ENCODE measurements at places on chromosomes 1 and 21.

- no peak for DNase-seq
These were observed 283.0 kb downstream of the PAPPA2 start for GRCh38 chr1:176745945-176746344.

DNA sequence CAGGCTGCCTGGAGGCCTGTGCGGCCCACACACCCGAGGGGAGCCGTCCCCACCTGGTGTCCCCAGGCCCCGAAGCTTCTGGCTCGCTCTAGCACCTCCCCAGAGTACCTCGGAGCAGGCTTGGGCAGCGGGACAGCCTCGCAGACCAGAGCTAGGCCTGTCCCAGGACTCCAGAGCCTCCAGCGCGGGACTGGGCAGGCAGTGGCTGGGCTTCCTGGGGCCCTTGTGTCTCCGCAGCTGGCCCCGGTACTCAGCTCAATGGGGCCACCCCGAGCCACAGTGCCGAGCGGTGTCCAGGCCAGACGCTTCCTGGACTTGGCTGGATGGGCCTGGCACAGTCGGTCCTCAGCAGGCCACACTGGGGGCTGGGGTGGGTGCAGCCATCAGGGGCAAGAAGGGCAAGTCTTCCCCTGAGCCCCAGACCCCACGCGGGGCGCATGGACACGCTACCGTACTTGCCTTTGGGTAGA lies 4.9 kb downstream of the SCNN1D start:
- no peak for DNase-seq

- DNase-seq: no peak
These were observed 24.4 kb downstream of the TBX15 start for GRCh38 chr1:118963456-118964430.

GRCh38 chr1:96545935-96546656 lies 175.5 kb upstream of the PTBP2 start:
- no peak for DNase-seq

GRCh38 chr1:9093581-9093980 lies 24.1 kb upstream of the SLC2A5 start:
- no peak for DNase-seq

GRCh38 chr1:88291611-88292354 lies 392.3 kb upstream of the PKN2 start:
- DNase-seq: no peak

DNA sequence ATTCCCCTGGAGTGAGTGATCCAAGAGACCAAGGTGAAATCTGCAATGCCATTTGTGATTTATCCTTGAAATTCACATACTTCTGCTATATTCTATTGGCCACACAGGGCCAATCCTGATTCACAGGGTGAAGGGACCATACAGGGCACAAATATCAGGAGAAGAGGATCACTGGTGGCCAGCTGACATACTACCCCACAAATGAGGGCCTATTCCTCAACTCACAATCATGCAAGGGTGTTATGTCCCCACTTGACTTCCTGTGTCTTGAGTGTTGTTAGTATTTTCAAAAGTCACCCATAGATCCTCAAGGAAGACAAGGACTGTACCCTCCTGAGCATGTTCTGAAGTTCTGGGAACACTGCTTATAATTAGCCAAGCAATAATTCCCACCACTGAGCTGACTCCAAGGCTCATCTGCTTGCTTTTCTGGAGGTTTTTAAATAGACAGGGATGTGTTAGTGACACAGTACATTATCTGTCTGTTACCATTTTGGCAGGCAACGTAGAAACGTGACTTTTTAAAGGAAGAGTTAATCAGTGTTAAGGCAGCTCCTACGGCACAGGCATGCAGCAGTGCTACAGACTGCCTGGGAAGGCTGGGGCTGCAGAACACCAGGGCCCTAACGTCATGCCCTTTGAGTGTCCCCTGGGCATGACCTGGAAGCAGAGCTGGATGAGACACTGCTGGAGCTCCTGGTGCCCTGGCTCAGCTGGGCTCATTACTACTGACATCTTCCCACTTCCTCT lies 137.4 kb downstream of the FAM78B start:
- DNase-seq: no peak

DNA sequence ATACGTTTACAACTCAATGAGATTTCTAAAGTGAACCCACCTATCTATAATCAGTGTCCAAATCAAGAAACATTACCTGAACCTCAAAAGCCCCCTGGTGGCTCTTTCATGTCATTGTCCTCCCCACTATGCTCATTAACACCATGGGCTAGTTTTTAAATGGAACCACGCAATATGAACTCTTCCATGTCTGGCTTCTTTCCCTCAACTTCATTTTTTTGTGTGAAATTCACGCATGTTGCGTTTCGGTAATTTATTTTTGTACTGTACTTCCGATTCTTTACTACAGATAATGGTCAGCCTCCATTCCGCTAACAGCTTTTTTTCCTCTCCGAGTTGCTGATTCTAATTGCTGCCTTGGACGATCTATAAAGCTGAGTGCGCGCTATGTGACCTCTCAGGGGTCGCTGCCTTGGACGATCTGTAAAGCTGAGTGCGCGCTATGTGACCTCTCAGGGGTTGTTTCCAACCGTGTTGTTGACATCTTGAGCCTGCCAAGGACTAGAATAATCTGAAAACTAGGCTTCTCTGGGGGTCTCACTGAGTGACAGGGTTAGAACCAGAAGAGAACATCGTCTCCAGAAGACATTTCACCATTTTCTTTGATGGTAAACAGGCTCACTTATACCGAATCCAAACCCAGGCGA lies 1.1 kb upstream of the CACYBP start:
- DNase-seq: peak; percentile 55

DNA sequence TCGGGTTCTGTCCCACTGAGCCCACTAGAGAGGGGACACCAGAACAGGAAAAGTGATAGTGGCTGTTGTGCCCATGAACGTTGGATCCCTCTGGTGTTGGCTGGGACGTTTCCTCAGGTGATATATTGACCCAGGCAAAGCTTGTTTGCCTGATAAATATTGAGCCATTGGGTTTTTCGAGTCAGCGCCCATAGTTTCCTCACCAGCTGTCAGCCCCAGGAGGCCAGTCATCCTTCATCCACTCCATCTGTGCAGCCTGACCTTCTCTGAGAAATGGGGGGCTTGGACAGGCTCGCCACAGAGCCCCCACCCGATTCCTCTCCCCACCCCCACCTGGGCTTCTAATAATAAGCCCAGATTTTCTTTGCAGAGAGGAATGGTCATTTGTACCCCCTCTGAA lies 13.3 kb downstream of the DISP3 start:
- DNase-seq: no peak

- DNase-seq: peak; percentile 71
These were observed 2.2 kb downstream of the CACNA1E start for GRCh38 chr1:181485287-181486097.

DNA sequence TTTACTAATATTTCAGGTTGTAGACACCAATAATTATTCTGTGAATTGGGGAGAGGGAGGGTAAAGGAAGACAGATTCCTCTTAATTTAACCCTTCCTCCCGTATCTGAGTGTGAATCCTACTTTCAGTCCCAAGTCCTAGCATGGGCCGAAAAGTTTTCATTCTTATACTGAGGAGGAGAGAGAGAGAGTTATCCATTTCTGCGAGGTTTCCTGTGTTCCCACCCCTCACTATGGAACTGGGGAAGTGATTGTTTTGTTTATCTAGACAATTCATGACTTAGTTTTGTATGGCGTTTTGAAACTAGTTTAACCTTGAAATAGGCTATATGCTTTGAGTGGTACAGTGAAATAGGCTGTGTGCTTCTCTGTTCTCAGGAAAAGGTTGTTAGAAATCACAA lies 134.0 kb upstream of the DPYD start:
- DNase-seq: no peak

DNA sequence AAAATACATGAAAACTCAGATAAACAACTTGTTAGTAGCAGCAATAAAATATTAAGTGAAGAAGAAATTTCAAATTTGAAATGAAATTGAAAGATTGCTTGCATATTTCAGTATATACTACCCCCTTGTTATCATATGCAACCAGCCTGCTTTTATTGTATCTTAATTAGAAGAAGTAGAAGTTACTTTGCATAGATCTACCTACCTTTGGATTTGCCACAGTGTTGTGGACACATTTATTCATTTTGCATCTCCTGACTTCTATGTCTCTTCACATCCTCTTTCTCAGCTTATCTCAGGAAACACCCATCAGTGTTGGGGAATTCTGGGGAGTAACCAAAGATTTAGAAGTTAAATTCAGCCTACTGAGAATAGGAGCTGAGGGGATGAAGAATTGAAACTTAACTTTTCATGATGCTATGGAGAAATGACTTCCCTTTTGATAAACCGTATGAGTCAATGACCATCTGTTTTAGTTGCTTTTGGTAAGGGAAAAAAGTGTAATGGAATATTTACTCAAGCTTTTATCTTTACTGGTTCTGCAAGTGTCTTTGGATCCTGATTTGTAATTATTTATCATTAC lies 96.9 kb downstream of the RGL1 start:
- no peak for DNase-seq

- DNase-seq: no peak
These were observed 51.3 kb downstream of the ZNHIT6 start for GRCh38 chr1:85656948-85657347.

DNA sequence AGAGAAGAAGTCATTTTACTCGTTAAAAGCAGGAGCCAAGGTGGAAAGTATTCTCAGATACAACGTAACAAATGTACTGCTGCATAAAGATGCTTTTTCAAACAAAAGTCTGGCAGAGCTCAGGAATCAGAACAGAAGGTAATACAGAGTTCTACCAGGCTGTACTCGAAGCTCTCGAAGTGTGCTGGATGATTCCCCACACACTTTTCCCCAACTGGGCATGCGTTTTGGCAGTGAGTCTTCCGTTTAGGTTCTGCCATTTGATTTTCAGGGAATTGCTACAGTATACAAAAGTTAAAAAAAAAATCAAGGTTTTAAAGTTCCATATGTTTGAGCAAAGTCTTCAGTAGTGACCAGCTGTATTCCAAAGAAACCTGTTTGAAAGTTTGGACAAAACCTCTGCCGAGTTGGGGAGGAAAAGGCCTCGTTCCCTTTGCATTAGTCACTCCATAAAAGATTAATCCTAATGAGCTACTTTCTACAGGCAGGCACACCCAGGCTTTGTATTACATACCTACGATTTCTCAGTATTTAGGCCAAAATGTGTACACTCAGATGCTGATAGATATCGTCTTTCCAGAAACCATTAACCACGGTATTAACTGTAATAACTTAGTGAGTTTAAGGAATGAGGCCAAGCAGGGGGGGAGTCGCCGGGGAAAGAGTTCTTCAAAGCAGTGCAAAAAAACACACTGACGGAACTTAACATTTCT lies 477.1 kb downstream of the LMO4 start:
- DNase-seq: no peak

DNA sequence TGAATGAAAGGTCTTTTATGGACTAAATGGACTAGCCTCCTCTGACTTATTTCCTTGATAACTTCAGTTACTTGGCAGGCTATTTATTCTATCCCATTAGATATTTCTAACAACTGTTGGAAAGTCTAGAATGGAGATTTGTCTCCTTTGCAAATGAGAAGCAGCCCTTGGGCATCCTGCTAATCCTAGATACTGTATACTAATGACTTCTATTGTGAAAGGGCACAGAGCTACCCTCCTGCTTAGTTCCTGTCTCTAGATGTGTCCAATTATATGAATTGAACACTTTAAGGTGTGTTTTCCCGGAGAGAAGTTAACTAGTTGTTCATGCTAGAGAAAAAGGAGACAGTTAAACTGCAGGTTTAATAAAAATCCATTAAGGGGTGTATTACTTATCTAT lies 10.2 kb upstream of the NCMAP start:
- no peak for DNase-seq

DNA sequence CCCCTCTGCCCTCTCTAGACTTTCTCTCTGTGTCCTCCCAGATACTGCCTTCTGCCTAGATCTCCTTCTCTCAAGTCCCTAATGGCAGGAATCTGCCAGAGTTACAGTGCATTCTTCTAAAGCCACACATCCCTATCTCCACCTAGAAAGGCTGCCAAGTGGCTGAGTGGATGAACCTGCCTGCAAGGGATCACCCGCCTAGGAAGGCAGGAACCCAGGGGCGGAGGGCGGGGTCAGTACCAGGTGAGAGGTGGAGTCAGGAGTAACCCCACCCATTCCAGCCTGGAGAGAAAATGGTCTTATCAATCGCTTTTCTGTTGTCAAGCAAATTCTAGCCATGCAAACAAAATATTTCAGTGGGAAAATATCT lies 60.8 kb downstream of the BCAR3 start:
- no peak for DNase-seq

- DNase-seq: peak; percentile 96
These were observed 3.7 kb downstream of the CD52 start for GRCh38 chr1:26321315-26322041.

DNA sequence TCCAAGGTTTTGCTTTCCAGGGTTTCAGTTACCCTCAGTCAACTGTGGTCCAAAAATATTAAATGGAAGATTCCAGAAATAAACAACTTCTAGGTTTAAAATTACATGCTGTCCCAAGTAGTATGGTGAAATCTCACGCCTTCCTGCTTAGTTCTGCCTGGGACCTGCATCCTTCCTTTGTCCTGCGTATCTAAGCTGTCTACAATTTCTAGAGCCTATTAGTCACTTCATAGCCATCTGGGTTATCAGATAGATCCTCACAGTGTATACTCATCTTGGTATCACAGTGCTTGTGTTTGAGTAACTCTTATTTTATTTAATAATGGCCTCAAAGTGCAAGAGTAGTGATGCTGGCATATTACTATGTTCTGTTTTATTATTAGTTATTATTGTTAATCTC lies 157.7 kb downstream of the ROR1 start:
- no peak for DNase-seq

GRCh38 chr1:10637400-10637799 lies 159.0 kb downstream of the CASZ1 start:
- DNase-seq: no peak

DNA sequence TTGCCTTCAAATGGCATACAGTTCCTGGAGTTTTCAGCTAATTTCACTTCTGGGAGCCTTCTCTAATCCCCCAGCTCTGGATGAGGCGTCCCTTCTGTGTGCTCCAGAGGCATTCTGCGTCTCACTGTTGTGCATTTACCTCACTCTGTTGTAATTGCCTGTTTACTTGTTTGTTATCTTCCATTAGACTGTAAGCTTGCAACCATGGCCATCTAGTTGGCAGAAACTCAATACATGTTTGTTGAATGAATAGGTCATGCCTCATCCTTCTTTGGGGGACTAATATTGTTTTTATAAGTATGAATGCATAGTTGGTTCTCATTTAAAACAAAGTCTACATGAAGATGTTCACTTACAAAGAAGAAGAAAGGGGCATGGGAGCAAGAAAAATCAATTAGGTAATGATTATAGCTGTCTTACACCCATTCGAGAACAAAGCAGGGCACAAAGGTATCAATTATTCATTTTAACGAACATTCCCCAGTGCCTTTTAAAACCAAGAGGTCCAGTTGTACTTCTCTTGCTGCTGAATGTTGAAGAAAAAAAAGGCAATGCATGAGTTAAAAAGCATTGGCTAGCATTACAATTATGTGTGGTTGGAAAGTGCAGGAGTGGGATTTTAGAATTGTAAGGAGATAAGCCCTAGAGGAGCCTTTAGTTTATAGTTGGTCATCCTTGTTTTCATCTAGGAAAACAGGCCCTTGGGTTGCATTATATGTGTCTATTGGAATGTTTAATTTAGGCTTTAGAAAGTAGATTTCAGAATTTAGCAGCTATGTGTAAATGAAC lies 6.0 kb downstream of the RGL1 start:
- DNase-seq: no peak
